ENCODE measurements at places on chromosomes 1 and 21.

DNA sequence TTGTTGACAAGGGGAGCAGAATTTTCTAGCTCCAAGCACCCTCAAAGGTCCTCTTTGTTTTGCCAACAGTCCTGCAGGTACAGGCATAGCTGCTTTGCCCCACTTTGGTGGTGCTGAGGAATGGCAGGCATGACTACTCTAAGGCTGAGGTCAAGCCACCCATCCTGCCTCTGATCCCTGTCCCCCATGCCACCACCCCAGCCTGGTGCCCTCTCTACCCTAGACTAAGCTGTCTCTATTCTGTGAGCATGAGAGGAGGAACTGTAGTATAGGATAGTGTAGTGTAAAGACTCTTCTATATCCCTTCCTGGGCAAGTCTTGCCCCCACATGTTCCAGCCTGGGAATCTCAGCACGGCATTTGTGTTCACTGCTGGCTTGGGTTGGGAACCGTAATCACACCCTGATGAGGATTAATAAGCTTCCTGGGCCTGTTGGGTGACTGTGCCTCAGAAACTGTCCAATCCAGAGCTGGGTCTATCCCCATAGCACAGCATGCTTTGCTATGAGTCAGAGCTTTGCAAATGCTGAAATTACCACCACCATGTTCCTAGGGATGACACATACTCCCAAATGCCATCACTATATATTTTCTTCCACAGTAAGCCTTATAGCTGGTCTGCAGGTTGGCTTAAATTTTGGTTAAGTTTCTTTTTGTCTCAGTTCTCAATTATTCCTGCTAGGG, 105.7 kb upstream of the PPP2R5A start:
- DNase-seq, result no peak

GRCh38 chr1:54421101-54421504, 14.9 kb upstream of the SSBP3 start:
- no peak for DNase-seq

GRCh38 chr1:200869753-200870391, 2.9 kb upstream of the GPR25 start:
- no peak for DNase-seq

GRCh38 chr1:154710106-154710505, 102.1 kb upstream of the ADAR start:
- no peak for DNase-seq

GRCh38 chr1:20059847-20060246, 10.1 kb upstream of the PLA2G5 start:
- no peak for DNase-seq

DNA sequence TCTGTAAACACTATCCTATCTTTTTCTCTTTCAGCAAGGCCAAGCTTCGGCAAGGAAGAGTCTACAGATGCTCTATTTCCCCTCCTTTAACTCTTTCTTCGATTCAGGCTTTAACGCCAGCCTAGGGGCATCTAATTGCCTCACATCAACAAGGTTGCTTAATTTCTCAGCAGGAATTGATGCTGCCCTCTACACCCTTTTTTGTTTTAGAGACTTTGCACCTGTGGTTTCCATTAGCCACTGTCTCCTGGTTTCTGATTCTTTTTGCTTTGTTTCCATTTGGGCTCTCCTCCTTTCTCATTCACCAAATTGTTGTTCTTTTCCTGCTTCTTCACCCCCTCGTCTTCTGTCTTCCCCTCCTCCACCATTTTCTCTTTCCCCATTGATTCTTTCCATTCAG, 202.4 kb upstream of the HMCN1 start:
- no peak for DNase-seq

DNA sequence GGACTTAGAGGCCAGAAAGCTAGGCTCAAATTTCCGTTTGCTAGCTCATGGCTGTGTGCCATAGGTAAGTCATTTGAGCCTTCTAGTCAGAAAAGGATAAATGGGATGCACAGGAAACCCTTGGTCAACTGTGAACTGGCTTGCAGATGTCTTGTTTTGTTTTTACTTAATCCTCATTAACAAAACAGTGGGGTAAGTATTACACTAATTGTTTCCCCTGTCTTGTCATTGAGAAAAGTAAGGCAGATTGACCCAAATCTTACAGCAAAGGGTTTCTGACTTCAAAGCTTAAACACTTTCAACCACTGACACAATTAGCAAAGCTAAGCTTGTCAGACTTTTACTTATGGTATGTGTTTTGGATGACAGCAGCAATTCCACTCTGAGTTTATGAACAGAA, 291.3 kb downstream of the NTNG1 start:
- DNase-seq, result no peak

DNA sequence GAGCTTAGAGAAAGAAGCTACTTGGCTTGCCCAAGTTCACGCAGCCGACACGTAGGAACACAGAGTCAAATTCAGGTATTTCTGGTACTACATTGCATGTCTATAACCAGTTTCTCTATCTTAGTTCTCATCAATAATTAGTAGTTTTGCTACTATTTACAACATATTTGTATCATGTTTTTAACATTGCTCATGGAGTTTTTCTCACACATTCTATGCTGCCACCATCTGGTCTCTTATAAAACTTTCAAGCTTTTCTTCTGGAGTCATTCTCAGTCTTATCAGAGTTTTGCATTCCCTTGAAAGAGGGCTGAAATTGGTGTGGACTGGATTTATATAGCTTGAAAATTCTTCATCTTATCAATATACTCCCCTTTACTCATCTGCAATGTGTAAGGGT, 118.8 kb upstream of the PALMD start:
- DNase-seq, result no peak

- no peak for DNase-seq
Observed at GRCh38 chr1:9901148-9902059, 8.7 kb downstream of the CTNNBIP1 start.
